ENCODE measurements at places on chromosomes 6 and 20.

DNA sequence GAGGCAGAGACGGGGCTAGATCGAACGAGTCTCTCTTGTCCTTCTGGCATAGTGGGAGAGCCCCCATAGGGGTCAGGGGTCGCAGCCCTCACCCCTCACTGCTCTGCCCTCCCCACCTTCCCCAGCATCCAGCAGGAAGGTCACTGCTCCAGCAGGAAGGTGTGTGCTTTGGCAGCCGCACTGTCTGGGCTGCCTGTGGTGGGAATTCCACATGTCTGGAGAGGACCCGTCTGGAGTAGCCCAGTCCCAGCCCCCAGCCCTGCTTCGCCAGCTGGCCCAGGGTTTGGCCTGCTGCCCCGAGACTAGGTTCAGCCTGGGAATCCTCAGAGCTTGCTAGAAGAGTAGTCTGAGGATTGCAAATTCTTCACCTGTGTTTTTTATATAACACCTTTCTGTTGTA is 2.5 kb upstream of the R3HDML start:
- DNase-seq = no peak

GRCh38 chr20:36591854-36592641 is 13.5 kb upstream of the RAB5IF start:
- DNase-seq = no peak

DNA sequence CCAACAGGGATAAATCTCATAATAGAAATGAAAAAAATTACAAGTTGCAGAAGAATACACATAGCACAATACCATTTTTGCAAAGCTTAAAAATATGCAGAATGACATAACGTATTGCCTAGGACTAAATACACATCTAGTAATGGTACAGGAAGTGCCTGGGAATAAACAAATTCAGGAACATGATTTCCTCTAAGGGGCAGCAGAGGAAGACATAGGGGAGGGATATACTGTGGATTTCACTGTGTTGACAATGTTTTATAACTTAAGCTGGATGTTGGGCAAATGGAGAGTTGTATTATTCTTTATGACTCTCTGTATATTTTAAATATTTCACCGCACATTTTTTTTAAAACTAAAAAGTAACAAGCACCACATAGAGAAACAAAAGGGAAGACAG is 5.6 kb upstream of the GLO1 start:
- no peak for DNase-seq

DNA sequence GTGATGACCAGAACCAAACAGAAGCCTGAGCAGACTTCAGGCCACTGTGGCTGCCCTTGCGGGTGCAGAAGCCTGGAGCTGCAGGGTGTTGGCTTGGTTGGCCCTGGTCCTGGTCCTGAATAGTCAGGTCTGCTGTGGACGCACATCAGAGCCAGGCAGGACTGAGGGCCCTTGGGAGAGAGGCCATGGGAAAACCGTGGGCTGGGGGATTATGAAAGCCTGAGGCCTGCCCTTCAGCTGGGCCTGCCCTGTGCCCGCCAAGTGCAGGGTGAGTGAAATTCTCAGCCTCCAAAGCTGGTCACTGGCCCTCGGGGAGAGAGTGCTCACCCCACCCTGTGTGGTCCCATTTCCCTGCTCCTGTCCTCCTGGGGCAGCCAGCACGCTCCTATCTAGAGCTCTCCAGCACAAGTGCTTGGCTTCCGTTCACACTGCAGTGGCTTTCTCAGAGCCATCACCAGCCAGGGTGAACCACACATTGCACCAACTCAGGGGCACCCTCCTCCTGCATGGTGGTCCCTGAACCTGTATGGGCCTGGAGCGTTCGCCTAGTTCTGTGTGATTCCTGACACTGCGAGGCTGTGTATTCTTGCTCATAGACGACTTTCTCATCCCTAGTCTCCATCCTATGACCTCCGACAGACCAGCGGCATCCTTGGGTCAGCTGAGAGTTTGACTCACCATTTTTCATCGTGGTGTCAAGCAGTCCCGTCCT is 146.1 kb downstream of the TTLL2 start:
- DNase-seq = no peak

- DNase-seq = no peak
Measured at GRCh38 chr20:2559651-2560050, 23.3 kb downstream of the TMC2 start.

DNA sequence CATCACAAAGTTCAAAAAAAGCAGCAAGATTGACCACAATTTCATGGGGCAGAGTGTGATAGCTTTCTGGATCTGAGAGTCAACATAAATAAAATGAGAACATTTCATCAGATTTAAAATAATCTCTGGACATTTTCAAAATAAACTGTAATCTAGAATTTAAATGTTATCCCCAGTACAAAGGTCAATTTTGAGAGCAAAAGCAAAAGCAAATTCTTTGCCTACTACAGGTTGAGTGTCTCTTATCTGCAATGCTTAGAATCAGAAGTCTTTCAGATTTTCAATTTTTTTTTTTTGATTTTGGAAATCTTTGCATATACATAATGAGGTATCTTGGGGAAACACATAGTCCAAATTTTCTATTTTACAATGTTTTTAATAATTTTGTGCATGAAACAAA is 67.6 kb upstream of the LYRM2 start:
- no peak for DNase-seq

- no peak for DNase-seq
Measured at GRCh38 chr20:58570204-58570859, 55.1 kb upstream of the APCDD1L start.

GRCh38 chr6:69265090-69265489 is 531.7 kb downstream of the LMBRD1 start:
- no peak for DNase-seq

DNA sequence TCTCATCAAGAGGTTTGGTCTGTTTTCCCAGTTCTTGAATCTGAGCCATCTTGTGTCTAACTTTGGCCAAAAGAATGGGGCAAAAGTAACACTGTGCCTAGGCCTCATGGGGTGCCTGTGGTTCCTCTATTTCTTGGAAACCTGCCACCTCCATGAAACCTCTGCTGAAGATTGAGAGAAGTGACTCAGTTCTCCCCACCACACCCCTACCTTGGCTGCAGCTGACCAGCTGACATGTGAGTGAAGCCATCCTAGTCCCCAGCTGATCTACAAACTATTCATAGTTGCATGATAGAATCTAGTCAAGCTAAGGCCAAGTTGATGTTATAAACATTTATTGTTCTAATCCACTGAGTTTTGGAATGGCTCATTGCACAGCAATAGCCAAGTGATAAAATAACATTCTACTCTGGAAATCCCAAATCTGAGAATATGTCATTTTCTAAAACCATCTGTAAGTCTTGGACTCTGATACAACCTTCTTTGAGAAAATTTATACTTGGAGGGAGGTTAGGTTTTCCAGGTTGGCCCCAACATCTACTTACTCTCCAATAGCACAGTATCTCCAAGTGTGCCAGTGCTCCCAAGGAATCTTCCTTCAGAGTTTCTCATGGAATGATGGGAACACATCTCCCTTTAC is 107.0 kb upstream of the SMLR1 start:
- no peak for DNase-seq

GRCh38 chr6:140303218-140303949 is 928.9 kb upstream of the CITED2 start:
- DNase-seq = no peak

DNA sequence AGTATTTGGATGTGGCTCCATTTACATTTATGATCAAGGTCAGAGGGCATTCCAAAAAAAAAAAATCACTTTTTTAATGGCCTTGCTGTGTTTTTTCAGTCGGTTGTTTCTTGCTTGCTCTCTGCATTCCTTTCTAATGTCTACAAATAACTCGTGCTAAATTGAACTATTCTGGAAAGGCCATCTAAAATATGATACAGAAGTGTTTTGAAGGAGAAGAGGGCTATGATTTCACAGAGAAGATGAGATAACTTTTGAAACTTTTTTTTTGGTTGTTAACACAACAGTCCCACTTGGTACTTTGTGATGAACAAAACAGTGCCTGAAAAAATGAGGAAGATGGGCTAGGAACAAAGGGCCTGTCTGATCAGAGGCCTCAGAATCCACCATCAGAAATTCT is 156.1 kb upstream of the SMLR1 start:
- DNase-seq = no peak

DNA sequence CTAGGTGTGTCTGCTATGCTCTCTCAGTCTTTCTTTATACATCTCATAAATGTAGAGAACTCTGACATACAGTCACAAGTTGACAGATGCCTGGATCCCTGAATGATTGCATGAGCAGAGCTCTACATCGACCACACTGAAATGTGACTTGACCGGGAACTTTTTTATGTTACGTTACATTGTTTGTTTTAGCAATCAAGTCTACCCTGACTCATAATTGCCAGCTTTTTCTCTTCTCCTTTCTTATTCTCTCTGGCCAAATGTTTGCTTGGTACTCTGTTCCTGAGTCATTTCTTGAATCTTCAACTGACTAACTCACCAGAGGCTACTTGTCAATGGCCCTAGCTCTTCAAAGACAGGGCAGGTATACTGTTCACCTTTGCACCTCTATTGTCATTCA is 213.6 kb upstream of the DTNBP1 start:
- no peak for DNase-seq

- no peak for DNase-seq
Measured at GRCh38 chr6:119514345-119514744, 164.8 kb upstream of the MAN1A1 start.

DNA sequence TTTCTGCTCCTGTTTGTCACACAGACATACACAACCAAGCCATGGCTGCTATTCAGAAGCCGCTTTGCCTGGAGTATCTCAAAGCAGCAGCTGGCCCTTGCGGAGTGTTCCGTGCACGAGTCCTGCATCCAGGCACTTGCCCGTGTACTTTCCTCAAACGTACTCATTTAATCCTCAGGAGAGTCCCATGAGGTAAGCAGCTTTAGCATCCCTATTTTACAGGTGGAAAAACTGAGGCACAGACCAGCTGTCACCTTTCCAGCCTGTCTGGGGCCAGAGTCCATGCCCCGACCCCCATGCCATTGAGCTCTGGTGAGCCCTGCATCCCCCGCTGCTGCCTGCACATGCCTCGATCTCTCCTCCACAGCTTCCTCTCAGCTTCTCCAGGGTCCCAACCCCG is 130.0 kb downstream of the ERMARD start:
- DNase-seq = no peak

DNA sequence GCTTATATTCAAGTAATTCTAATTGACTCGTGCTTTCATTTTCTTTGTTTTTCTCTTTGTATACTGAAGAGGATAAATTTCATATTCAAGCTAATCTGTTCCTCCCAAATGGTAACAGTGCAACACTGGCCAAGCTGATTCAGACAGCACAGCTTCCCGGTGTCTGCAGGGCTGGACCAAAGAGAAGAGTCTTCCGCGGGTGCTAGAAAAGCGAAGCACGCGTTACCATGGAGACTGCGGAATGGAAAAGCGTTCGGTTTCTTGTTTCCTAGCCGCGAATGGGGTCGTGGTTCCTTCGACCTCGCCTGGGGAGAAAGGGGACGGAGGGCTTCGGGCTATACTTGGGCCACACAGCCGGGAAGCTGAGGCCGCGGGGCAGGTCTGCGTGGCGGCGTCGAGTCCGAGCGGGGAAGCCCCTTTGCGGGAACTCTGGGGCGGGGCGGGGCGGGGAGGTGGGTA is 6.2 kb upstream of the ZNF311 start:
- DNase-seq = no peak
